ENCODE measurements at places on chromosomes 12 and 14. TPM values are rescaled to one million over a fixed set of nuclear protein-coding genes. Genes with fewer than 3 reads are reported as not detected.

The IL26 gene
- total RNA-seq: not detected

The PTGES3 gene
- 138 TPM for total RNA-seq

GRCh38 chr14:97107080-97107479, 309.9 kb downstream of the VRK1 start:
- no peak for DNase-seq

DNA sequence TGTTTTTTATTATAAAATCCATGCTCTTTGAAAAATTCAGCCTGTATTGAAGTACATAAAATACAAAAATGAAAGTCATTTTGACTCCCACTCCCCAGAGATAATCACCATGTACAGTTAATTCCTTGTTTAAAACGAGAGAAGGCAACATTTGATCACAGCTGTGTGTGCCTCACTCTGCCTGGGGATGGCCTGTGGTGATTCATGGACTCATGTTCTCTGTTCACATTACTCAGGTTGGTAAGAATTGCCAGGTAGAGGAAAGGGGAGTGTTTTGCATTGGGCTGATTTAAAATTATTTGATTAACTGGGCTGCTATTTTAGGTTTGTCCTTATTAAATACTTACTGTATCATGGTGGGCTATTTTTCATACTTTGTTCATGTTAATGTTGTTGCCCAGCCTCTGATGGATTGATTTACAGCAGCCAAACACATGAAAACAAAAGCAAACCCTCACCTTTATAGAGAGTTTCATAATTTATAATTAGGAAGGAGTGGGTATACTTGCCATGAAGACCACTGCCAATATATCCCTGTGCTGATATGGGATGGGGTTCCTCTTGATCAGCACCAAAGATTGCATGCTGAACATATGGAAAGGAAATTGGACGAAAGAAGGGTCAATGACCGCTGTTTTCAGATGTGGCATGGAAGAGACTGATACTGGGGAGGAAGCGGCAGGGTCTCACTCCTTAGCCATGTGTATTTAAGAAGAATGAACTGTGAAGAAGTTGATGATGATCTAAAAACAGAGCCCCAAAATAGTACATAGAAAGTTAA, 3.0 kb downstream of the ZBTB1 start:
- DNase-seq: no peak

GRCh38 chr14:69046476-69046860, 67.4 kb upstream of the ACTN1 start:
- DNase-seq: peak; percentile 82

DNA sequence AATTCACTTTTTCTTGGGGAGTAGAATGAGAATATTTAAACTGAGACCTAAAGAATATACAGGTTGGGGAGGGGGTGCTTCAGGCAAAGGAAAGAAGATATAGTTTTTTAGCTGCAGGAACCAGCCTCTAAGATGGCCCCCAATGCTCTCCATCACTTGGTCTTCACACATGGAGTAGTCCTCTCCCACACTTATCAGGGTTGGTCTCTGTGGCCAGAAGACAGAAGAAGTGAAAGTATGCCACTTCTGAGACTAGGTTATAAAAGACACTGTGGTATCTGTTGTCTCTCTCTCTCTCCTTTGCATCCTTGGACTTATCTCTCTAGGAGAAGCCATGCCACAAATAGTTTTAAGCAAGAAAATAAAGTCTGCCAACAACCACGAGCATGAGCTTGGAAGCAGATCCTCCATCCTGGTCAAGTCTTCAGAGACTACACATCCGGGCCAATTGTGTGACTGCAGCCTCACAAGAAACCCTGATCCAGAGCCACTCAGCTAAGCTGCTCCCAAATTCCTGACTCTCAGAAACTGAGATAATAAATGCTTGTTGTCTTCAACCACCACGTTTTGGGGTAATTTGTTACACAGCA, 18.0 kb downstream of the PUS7L start:
- no peak for DNase-seq

DNA sequence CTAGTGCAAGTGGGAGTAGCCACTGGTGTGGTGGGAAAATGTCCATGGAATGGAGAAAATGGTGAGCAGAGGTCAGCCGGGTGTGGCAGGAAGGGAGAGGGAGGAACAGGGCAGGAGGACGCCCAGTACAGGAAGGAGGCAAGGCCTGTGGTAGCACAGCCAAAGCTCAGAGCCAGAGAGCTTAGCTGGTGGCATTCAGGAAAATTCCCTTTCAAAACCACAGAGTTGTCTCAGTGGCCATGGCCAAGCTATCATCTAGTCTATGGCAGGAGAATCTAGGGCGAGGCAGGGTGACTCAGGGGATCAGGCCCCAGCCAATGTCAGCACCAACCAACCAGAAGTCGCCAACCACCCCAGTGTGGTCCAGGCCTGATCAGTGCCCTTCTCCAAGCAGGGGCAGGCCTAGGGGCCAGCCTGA, 67.7 kb upstream of the DDX11 start:
- DNase-seq: peak; percentile 44

- DNase-seq: peak; percentile 89
Measured at GRCh38 chr14:49598485-49599300, at the start of gene LRR1. TSS of gene LRR1 (plus strand) at chr14:49598940. CDS start at chr14:49599021, 81 bp downstream.

DNA sequence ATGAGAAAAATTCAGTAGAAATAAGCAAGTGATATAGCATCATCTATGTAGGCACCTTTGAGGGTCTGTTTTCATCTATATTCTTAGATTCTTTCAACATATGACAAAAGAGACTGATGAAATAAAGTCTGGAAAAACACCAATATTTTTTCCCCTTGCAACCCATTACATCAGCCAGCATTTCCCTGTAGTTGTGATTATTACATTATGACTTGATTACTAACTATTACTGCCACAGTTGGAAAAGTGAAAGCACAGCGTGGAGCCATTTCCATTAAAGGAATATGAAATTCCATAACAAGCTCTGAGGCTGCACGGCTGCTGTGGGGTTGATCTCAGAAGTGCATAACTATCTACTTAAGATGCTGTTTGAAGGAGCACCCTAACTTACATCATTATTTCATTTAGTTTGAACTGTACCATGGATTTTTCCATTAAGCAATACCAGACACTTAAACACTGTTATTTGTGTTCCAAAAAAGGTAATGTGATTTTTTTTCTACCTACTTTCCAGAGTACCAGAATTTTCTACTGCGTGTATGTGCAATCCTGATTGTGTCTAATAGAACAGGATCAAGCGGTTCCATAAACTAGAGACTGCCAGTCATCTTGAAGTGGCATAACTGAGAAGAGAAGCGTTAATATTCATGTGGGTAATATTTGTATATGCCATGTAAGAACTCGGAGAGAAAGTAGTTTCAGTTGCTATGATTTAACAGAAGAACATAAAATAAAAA, 405.5 kb downstream of the MDGA2 start:
- DNase-seq: no peak

DNA sequence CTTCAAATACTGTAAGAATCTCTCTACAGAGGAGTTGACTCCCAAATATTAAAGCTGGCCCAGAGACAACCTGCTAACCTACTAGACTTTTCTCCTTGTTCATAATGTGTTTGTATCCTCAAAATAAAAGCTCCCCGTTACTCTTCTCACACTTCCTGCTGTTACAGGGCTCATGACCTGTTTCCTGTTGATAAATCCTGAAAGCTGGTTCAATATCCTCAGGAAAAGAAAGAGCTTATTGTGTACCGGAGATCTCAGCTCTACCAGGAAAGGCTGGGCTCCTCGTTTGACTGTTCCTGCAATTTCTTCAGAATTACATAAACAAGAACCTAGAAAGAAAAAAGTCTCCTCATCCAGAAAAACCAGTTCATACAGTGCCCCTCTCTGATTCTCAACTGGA, 30.8 kb downstream of the CLEC1A start:
- no peak for DNase-seq

DNA sequence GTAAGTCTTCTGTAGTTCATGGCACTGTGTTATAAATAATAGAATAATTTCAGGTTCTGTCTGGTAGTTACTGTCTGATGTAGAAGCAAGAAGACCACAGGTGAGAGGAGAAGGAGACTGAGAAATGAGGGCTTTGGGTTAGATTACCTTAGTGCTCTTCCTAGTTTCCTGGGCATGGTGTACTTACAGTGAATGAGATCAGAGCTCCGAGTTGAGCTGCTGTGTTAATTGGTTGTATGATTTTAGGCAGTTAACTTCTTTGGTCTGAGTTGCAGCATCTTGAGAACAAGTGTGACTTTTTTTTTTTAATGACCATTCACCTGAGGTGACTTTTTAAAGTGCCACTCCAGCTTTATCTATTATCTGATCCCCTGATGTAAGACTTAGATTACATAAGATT, 41.5 kb downstream of the WDR20 start:
- no peak for DNase-seq

- DNase-seq: no peak
Measured at GRCh38 chr14:49980027-49980426, 87.1 kb downstream of the ARF6 start.

- DNase-seq: no peak
Measured at GRCh38 chr12:110638796-110639195, 24.9 kb downstream of the TCTN1 start.
